ENCODE measurements at places on chromosomes 2 and 18. TPM values are rescaled to one million over a fixed set of nuclear protein-coding genes. Genes with fewer than 3 reads are reported as not detected.

GRCh38 chr18:47931718-47932103, 1.3 kb upstream of the SMAD2 start:
- DNase-seq: no peak

DNA sequence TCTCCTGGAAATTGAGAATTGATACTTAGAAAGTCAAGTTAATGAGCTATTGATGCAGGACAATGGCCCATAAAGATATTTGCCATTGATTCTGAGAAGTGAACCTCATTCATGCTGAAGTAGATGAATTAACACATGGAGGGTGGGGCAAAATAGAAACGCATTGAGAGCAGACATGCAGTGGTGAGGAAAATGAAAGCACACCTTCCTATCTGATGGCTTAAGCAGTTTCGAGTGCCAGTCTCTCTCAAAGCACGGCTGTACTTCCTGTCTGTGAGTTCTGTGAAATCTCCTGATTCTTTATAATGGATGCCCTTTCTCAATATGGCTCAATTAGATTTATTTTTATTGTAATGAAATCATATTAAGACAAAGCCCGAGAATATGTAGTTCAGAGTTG, 247.0 kb downstream of the TMX3 start:
- DNase-seq: no peak

DNA sequence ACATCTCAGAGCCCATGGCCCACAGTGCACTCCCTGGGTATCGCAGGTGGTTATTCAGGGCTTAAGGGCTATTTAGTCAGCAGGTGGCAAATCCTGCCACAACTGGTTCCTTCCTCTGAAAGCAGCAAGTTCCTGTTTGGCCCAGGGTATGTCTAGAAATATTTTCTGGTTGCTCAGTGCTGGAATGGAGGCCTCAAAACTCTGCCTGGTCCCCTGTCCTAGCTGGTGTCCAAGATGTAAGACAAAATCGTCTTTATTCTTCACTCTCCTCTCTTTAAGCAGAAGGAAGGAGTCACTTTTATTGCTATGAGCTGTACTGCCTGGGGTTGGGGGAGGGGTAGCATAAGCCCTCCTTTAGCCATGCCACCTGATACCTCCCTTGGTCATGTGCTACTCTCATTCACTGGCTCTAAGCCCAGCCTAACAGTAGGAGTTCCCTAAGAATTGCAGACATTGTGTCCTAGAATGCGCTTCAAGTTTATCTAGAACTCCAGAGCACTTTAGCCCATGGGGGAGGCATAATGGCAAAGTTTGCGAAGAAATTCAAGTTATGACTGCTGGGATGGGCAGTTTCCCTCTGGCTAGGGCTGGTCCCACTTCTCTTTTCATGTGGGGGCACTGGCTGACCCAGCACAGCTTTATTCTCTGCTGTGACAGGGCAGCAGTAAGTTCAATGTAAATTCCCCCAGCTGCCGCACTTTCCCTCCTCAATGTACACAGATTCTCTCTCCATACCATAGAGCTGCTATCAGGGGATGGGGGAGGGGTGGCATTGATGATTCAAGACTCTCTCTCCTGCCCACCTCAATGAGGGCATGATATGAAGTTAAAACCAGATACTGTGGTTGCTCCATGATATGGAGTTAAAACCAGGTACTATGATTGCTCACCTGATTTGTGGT, 27.1 kb upstream of the CWC22 start:
- DNase-seq: no peak

GRCh38 chr2:120701499-120701898, 34.2 kb upstream of the GLI2 start:
- no peak for DNase-seq

Gene RAB6D
- not detected for total RNA-seq

GRCh38 chr2:226118471-226119429, 680.9 kb downstream of the IRS1 start:
- DNase-seq: peak; percentile 80

Measured in SJSA1 (cell line).